Stimulated activated CD8-positive, alpha-beta memory T cell treated with anti-CD3 and anti-CD28 coated beads, Interleukin-4, amount 100 ng/mL, for 4 hours (primary cell): ENCODE measurements at places on chromosomes 6 and 20.
A peak's percentile ranks its signal among the peaks of the same experiment; 100 is the strongest.

DNA sequence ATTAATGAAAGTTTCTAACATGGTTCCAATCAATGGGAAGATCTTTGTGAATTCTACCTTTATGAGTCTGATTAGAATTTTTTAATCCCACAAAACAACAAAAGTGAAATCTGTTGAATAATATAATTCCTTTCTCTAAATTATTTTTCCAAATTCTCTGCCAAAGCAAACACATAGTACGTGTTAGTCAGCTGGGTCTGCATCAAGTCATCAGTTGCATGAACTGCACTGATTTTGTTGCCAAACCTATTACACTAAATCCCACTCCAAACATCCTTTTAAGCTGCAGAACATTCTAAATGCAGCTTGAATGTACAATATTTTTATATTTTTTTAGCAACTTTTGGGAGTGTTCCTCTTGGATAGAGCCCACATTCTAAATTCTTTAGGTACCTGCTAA is 199.0 kb upstream of the HSF2 start:
- no peak for DNase-seq

- DNase-seq = no peak
Measured at GRCh38 chr6:24376871-24377270, 19.0 kb upstream of the DCDC2 start.

DNA sequence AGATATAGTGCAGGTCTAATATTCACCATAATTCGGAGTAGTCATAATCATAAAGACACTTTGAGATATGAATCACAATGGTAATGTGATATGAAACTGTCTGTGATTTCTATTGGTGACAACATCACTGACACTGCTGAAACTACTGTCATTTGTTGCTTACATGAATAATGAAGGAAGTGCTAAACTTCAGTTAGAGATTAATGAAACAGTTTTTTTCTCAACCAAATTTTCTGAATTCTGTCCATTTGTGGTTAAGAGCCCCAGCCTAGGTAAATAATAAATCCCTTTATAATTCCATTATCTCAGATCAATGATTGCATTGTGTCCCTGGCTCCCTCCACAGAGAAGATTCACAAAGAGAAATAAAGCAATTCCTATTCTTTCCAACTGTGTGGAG is 122.6 kb downstream of the HIVEP2 start:
- no peak for DNase-seq

DNA sequence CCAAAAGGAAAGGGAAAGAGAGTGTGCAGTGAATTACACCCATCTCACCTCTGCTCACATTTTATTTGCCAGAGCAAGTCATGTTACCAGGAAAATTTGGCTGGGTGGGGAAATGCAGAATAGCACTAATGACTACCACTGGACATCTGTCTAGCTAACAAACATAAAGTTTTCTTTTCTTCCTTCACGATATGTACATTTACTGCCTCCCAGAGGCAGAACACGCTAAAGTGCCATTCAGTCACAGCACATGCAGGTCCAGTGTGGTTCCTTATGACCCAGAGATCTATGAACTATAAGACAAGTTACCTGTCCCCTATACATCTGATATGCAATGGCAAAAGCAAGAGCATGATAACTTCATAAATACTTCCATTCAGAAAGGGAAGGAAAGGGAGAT is 194.1 kb downstream of the OGFRL1 start:
- DNase-seq = no peak

GRCh38 chr6:44255105-44255808 is 2.1 kb downstream of the SLC35B2 start:
- no peak for DNase-seq

- DNase-seq = no peak
Measured at GRCh38 chr6:168939041-168939440, 314.6 kb downstream of the THBS2 start.

DNA sequence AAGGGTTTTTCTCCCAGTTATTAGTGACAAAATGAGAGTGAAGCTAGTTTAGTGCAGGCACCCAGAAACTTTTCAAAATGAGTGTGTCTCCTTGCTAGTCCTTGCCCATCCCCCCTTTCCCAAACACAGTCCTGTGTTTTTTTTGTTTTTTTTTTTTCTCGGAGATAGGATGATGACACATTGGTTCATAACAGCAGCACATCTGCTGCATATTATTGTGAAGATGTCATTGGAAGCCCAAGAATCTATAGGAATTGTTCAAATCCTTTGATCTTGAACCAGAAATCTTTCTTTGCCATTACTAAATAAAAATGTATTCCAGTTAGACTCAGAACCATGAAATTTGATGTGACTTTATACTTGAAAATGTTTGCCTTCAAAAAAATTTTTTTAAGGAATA is 162.4 kb downstream of the FRK start:
- DNase-seq = no peak

DNA sequence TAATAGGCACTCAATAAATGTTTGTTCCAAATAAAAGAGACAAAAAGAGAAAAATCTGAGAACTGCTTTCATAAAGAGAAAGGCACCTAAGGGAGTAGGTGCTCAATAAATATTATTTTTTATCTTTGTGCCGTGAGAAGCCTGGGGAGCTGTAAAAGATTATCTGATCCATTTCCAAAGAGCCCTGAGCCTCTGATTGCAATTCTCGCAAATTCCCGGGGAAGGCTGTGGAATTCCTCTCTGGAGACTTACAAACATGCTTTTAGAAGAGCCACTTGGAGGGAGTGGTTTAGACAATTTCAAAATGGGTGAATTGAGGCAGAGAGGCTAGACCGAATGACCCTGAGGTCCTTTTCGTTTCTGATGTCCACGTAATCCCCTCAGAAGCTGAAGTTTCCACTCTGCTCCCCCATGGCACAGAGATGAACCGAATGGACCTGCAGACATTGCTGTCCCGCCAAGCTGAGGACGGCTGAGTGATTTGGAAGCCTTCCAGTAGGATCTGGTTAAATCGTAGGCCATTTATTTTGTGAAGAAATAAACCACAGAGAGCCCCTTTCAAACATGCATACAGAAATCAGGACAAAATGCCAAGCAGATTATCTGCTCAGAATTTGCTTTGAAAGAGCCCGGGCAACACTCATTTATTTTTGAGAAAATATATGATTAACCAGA is 77.8 kb downstream of the PKHD1 start:
- DNase-seq = no peak

GRCh38 chr20:38066969-38067716 is 33.6 kb downstream of the RPRD1B start:
- DNase-seq = no peak

GRCh38 chr6:149209871-149210775 is 107.4 kb upstream of the TAB2 start:
- no peak for DNase-seq

GRCh38 chr6:125095580-125096301 is 57.8 kb upstream of the TPD52L1 start:
- no peak for DNase-seq

- DNase-seq = no peak
Measured at GRCh38 chr20:31537116-31537871, 23.1 kb downstream of the HM13 start.

DNA sequence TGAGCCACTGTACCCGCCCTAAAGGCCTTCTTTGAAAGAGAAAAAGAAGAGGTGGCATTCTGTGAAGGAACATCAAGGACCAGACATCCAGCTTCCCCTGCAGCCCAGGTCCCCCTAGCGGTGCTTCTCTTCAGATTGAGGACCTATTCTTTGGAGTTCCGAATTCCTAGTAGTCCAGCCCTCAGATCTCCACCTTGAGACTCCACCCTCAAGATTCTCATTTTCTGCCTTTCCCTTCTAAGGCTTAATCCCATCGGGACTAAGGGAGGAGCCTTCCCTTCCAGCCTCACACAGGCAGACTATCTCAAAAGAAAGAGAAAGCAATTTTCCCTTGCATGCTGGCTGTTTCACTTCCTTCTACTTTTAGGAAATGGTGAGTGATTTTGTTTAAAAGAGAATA is 32.5 kb downstream of the MUC22 start:
- DNase-seq = no peak

GRCh38 chr6:116902634-116903033 is 25.6 kb downstream of the RFX6 start:
- no peak for DNase-seq

DNA sequence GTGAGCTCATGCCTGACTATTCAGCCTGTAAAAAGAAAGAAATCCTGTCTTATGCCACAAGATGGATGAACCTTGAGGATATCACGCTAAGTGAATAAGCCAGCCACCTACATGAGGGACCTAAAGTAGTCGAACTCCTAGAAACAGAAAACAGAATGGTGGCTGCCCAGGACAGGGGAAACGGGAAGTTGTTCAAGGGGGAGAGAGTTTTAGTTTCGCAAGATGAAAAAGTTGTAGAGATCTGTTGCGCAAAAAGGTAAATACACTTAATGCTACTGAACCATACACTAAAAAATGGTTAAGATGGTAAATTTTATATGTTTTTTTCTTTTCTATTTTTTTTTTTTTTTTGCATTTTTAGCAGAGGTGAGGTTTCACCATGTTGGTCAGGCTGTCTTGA is 74.1 kb upstream of the RALY start:
- DNase-seq = no peak

- DNase-seq = no peak
Measured at GRCh38 chr6:80148220-80148619, 41.7 kb downstream of the BCKDHB start.

DNA sequence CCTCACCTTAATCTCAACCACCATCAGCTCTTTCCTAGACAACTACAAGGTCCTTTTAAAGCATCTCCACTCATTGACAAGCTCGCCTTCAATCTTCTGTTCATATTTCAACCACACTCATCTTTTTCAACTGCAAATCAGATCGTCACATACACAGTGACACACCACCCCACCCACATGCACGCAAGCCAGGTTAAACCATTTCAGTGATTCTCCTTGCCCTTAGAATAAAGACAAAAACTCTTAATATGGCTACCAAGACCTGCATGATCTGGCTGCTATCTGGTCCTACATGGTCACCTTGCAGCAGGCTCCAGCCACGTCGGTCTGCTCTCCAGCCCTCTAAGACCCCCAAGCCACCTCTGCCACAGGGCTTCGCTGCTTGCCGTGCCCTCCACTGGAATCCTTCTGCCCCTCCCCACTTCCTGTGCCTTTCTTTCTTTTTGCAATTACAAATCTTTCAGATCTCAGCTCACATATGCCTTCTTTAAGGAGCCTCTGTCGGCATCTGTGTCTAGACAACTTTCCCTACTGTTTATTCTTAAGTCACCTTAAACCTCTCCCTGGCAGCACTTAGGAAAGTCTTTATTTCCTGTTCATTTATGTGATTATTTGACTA is 507.3 kb upstream of the ARID1B start:
- DNase-seq = peak; percentile 18

GRCh38 chr6:19309661-19310060 is 527.5 kb upstream of the ID4 start:
- no peak for DNase-seq

- no peak for DNase-seq
Measured at GRCh38 chr6:157335829-157336228, 12.5 kb upstream of the TMEM242 start.

DNA sequence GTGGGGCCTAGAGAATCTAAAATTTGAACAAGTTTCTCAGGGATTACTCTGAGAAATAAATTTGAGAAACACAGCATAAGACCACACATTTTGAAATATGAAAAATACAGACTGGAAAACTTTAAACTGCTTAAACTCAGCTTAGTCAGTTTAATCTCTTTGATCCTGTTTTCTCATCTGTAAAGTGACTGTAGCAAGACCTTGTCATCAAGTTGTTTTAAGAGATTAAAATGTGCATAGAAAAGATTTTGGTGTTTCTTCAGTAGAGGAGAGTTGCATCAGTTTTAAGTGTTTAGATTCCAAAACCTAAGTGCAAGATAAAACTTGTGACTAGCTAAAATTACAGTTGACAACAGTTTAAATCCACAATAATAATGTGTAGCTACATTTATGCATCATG is 8.1 kb upstream of the BCKDHB start:
- no peak for DNase-seq

- no peak for DNase-seq
Measured at GRCh38 chr20:17634661-17635331, 47.2 kb downstream of the RRBP1 start.

DNA sequence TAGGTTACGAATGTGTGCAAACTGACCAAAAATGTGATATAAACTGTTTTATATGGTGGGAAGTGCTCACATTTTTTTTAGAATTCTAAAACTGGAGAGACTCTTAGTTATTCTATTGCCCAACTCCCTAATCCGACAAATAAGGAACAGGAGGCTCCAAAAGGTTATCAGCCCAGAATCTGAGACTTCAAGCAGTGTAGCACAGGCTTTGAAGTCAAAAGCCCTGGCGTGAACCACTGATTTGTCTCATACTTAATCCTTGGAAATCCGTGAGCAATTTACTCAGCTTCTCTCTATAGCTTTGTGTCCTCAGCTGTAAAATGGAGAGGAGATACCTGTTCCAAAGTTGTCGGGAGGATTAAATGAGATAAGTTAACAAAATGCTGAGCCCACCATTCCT is 368.8 kb upstream of the SASH1 start:
- no peak for DNase-seq

DNA sequence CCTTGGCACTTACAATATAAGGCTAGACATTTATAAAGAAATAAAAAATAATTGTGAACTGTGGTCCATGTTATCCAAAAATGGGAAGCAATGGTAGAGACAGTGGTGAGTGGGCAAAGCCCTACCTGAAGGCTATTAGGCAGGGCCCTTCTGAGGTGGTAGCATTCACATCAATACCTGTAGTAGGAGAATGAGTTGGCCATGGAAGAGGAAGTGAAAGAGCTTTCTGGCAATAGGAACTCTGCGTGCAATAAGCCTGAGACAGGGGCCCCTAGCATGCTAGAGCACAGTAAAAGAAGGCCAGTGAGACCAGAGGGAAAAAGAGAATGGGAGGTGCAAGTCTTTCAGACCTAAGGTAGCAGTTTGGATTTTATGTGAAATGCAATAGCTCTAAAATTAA is 754.5 kb downstream of the PTPRT start:
- DNase-seq = no peak

DNA sequence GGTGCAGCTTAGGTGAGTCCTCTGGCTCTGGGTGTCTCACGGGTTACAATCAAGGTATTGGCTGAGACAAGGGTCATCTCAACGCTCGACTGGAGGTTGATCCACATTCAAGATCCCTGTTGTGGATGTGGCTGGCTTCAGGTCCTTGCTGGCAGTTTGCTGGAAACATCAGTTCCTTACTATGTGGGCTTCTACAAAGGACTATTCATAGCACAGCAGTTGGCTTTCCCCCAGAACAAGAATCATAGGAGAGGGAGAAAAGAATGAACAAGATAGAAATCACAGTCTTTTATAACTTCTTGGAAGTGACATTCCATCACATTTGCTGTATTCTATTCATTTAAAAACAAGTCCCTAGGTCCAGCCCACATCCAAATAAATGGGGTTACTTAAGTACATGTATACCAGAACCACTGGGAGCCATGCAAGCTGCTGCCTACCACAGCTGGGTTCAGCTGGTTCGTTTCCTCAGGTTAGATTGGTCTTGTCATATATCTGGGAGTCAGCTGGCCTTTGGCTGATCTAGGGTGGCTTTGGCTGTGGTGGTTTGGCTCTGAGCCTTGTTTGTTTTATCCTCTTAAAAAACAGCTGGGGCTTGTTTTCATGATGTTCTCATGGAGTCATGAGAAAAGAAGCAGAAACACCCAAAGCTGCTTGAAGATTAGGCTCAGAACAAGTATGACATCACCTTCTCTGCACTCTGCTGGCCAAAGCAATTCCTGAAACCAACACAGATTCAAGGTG is 433.2 kb upstream of the SPTLC3 start:
- DNase-seq = no peak

GRCh38 chr6:40924839-40925238 is 114.2 kb downstream of the UNC5CL start:
- no peak for DNase-seq

GRCh38 chr20:45044601-45045000 is 56.3 kb downstream of the KCNS1 start:
- DNase-seq = no peak

- no peak for DNase-seq
Measured at GRCh38 chr20:61119273-61119672, 132.8 kb upstream of the CDH4 start.

- DNase-seq = no peak
Measured at GRCh38 chr20:3226864-3227263, 12.1 kb downstream of the SLC4A11 start.
